ENCODE measurements at places on chromosomes 7 and 10. TPM values are rescaled to one million over a fixed set of nuclear protein-coding genes. Genes with fewer than 3 reads are reported as not detected.

GHRHR gene
- polyA plus RNA-seq, result not detected

GRCh38 chr7:7651479-7651878 is 10.9 kb downstream of the UMAD1 start:
- DNase-seq, result no peak

DNA sequence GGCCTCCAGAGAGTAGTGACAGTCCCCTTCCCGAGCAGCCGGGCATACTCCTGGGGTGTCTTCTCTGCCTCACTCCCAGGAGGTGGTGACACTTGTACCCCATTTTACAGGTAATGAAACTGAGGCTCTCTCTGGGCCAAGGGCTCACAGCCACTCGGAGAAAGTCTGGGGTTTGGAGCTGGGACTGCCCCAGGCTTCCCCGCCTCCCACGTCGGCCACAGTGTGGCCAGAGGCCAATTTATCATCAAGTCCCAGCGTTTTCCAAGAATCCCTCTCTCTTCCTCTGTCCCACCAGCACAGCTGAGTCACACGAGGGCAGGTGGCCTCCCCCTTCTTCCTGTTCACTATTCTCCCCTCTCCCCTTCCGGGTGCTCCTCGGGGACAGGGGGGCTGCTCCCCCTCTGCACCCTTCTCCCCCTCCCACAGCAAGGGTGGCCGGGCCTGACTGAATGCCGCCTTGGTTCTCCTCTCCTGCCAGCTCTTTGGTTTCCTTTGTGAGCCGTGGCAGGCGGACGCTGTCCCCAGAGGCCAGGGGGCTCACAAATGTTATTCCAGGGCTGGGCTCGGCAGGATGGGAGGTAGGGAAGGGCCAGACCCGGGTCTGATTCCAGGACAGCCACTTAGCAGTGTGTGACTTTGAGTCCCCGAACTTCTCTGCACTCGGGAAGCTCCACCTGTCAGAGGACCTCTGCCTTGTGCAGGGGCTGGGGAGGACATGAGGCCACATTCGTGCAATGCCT is 17.7 kb downstream of the CLIP2 start:
- DNase-seq, result peak; percentile 77

- DNase-seq, result no peak
Measured at GRCh38 chr10:107553470-107553869, 389.0 kb upstream of the SORCS1 start.

UPK3BL2 gene
- polyA plus RNA-seq, result not detected

DNA sequence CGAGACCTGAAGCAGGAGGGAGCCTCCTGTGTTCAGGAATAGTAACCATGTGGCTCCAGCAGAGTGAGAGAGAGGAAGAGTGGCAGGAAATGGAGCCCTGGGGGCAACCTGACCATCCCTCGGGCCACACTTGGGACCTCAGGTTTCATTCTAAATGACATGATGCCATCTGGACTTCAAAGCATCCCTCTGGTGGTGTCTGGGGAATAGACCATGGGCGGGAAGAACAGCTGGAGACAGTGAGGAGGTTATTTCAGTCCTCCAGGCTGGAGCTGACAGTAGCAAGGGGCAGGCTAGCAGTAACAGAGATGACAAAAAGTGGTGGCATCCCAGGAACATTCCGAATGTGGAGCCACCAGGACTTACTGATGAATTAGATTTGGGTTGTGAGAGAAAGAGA is 44.8 kb downstream of the AKR1B1 start:
- DNase-seq, result no peak

- no peak for DNase-seq
Measured at GRCh38 chr7:114956702-114957101, 34.8 kb downstream of the MDFIC start.

GRCh38 chr7:6181136-6181535 is 91.3 kb downstream of the CYTH3 start:
- DNase-seq, result no peak

- DNase-seq, result no peak
Measured at GRCh38 chr7:125878988-125879387, 949.4 kb upstream of the POT1 start.

Measured in stomach (tissue), 19 donors.